ENCODE measurements at places on chromosomes 7 and 10. TPM values are rescaled to one million over a fixed set of nuclear protein-coding genes. Genes with fewer than 3 reads are reported as not detected.
A peak's percentile ranks its signal among the peaks of the same experiment; 100 is the strongest.

Gene ARHGAP12
- total RNA-seq, result 34.8 TPM

DNA sequence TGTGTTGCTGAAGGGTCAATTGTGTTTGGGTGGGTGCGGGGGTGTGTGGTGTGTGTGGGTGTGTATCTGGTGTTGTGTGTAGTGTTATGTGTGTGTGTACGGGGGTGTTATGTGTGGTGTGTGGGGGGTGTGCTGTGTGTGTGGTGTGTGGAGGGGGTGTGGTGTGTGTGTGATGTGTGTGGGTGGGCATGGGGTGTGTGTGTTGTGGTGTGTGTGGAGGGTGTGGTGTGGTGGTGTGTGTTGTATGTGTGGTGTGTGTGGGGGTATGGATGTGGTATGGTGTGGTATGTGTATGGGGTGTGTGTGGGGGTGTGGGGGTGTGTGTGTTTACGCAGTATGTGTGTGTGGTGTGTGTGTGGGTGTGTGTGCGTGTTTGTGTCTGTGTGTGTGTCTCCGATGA, 110.8 kb downstream of the ZNF22 start:
- H3K36me3 ChIP-seq, result no peaks in the 10 kb centered on the region
- no peak overlapping the region for H3K4me3 ChIP-seq
- no peaks in the 10 kb centered on the region for H3K27me3 ChIP-seq
- no peak overlapping the region for H3K27ac ChIP-seq
- peak; percentile 26 for DNase-seq
- H3K4me1 ChIP-seq, result no peaks in the 10 kb centered on the region

GRCh38 chr10:94224656-94225055, 138.1 kb downstream of the NOC3L start:
- H3K4me3 ChIP-seq, result no peak overlapping the region
- H3K27ac ChIP-seq, result peak overlapping the region; percentile 0
- H3K36me3 ChIP-seq, result peaks cover 4% of the 10 kb centered on the region
- no peak for DNase-seq
- H3K4me1 ChIP-seq, result peaks cover 17% of the 10 kb centered on the region

DNA sequence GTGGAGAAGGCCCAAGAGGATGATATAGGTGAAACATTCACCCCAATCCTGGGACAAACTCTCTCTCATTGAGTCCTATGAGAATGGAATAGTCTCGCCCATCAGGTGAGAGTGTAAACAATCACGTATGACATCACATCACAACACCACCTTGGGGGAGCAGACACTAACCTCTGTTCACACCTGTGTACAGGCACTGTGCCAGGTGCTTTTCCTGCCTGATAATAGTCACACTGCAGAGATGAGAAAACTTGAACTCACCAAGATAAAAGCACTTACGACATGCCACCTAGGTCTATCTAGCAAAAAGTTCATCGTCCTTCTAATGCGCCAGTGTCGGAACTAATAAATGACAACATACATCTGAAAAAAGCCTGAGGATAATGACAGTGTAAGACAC, 187.8 kb downstream of the FAM107B start:
- H3K27me3 ChIP-seq, result no peaks in the 10 kb centered on the region
- no peak overlapping the region for H3K4me3 ChIP-seq
- H3K4me1 ChIP-seq, result peaks cover 8% of the 10 kb centered on the region
- H3K36me3 ChIP-seq, result no peaks in the 10 kb centered on the region

- peaks cover 89% of the 10 kb centered on the region for H3K4me1 ChIP-seq
- no peak overlapping the region for H3K4me3 ChIP-seq
- H3K27ac ChIP-seq, result peak overlapping the region; percentile 95
- H3K36me3 ChIP-seq, result peaks cover 35% of the 10 kb centered on the region
- no peaks in the 10 kb centered on the region for H3K27me3 ChIP-seq
Observed at GRCh38 chr10:79433324-79434222, 11.9 kb downstream of the ZCCHC24 start.

GRCh38 chr7:135977742-135978066, 545 bp upstream of the MTPN start:
- DNase-seq, result no peak
- no peaks in the 10 kb centered on the region for H3K36me3 ChIP-seq
- H3K27me3 ChIP-seq, result no peaks in the 10 kb centered on the region
- H3K27ac ChIP-seq, result peak overlapping the region; percentile 89

Gene CLDN3
- not detected for total RNA-seq

Gene ZNF786
- 5.0 TPM for total RNA-seq

Gene RTKN2
- 0.11 TPM for total RNA-seq

Gene HABP2
- not detected for total RNA-seq

- no peaks in the 10 kb centered on the region for H3K27me3 ChIP-seq
- no peak overlapping the region for H3K27ac ChIP-seq
- DNase-seq, result no peak
- no peak overlapping the region for H3K4me3 ChIP-seq
- H3K36me3 ChIP-seq, result no peaks in the 10 kb centered on the region
Observed at GRCh38 chr10:98619446-98619845, 172.7 kb upstream of the HPS1 start.

Gene IGF2BP3
- total RNA-seq, result not detected

Gene LRRD1
- total RNA-seq, result not detected

- no peaks in the 10 kb centered on the region for H3K36me3 ChIP-seq
- no peak overlapping the region for H3K4me3 ChIP-seq
- H3K27me3 ChIP-seq, result no peaks in the 10 kb centered on the region
- no peak overlapping the region for H3K27ac ChIP-seq
Observed at GRCh38 chr10:15150563-15150962, 17.9 kb downstream of the NMT2 start.

DNA sequence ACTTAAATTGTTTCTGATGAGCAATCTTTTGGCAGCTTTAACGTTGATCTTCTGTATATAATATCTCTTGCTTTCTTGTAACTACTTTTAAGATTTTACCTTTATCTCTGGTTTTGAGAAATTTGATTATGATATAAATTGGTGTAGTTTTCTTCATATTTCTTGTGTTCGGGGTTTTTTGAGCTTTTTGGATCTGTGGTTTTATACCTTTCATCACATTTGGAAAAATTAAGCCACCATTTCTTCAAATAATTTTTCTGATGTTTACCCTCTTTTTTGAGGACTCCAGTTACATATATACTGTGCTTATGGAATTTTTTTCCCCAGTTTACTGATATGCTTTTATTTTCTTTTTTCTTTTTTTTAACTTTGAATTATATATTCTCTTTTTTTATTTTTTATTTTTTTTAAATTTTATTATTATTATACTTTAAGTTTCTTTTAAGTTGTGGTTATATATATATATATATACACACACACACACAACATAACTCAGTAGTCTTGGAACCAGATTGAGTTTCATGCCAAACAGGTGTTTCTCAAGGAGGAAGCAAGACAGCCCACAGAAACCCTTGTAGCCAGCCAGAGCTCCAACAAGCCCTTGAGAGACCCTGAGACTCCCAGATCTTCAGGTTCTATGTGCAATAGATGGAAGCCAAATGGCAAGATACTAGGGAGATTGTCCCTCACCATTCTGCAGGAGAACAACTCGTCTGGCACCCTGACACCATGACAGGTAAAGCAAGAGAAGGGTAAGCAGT, 27.5 kb upstream of the NME8 start:
- H3K36me3 ChIP-seq, result no peaks in the 10 kb centered on the region
- H3K4me3 ChIP-seq, result no peak overlapping the region
- no peak overlapping the region for H3K27ac ChIP-seq
- no peak for DNase-seq

DNA sequence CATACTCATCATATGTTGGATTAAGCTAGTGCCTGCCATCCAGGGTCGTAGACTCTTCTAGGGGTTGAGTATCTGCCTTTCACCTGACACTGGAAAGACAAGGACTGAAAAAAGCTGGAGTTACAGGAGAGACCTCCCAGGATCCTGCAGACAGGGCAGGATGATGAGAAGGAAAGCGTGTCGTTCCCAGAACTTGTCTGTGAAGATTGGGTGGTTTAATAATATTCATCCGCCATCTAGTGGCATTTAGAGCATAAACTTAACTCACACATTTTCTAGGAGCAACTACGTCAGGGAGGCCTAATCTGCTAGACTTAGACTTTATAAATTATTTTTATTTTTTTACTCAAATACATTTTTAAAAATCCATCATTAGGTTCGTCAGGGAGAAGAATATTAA, 59.6 kb downstream of the ADRB1 start:
- H3K27ac ChIP-seq, result no peak overlapping the region
- no peak overlapping the region for H3K4me3 ChIP-seq
- no peaks in the 10 kb centered on the region for H3K27me3 ChIP-seq
- peaks cover 4% of the 10 kb centered on the region for H3K4me1 ChIP-seq
- no peak for DNase-seq
- H3K36me3 ChIP-seq, result no peaks in the 10 kb centered on the region

DNA sequence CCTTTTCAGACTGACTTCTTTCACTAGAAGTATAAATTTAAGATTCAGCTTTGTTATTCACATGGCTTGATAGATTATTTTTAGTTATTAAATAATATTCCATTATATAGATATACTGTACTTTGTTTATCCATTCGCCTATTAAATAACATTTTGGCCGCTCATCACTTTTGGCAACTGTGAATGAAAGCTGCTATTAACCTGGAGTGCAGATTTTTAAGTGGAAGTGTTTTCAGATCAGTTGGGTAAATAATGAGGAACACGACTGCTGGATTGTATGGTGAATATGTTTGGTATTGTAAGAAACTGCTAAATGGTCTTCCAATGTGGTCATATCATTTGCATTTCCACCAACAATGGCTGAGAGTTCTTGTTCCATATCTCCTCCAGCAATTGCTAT, 97.6 kb upstream of the ZNF804B start:
- H3K36me3 ChIP-seq, result no peaks in the 10 kb centered on the region
- H3K4me1 ChIP-seq, result no peaks in the 10 kb centered on the region
- H3K4me3 ChIP-seq, result no peak overlapping the region
- H3K27me3 ChIP-seq, result no peaks in the 10 kb centered on the region
- no peak for DNase-seq

DNA sequence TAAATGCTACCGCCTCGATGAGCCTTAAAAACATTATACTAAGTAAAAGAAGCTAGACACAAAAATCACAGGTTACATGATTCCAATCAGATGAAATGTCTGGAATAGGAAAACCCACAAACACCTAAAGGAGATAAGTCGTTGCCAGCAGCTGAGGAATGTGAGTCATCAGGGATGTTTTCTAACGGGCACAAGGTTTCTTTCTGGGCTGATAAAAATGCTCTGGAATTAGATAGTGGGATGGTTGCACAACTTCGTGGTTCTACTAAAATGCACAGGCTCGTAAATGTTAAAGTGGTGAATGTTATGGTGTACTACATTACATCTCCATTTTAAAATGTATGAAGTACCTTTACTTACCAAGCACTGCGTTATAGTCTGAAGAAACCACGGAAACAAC, 9.7 kb downstream of the ABLIM1 start:
- H3K4me3 ChIP-seq, result no peak overlapping the region
- no peak overlapping the region for H3K27ac ChIP-seq
- no peaks in the 10 kb centered on the region for H3K36me3 ChIP-seq
- no peaks in the 10 kb centered on the region for H3K27me3 ChIP-seq
- no peak for DNase-seq

Gene CFAP46
- 0.39 TPM for total RNA-seq

Gene NEURL1
- total RNA-seq, result 0.42 TPM

- H3K4me1 ChIP-seq, result peaks cover 96% of the 10 kb centered on the region
- peaks cover 9% of the 10 kb centered on the region for H3K36me3 ChIP-seq
- no peaks in the 10 kb centered on the region for H3K27me3 ChIP-seq
- no peak overlapping the region for H3K4me3 ChIP-seq
- H3K27ac ChIP-seq, result peak overlapping the region; percentile 86
Observed at GRCh38 chr7:107948645-107949442, 54.1 kb downstream of the LAMB1 start.

- no peaks in the 10 kb centered on the region for H3K36me3 ChIP-seq
- no peak overlapping the region for H3K27ac ChIP-seq
- H3K27me3 ChIP-seq, result no peaks in the 10 kb centered on the region
- peaks cover 47% of the 10 kb centered on the region for H3K4me1 ChIP-seq
Observed at GRCh38 chr7:47587351-47587750, 5.4 kb upstream of the TNS3 start.

DNA sequence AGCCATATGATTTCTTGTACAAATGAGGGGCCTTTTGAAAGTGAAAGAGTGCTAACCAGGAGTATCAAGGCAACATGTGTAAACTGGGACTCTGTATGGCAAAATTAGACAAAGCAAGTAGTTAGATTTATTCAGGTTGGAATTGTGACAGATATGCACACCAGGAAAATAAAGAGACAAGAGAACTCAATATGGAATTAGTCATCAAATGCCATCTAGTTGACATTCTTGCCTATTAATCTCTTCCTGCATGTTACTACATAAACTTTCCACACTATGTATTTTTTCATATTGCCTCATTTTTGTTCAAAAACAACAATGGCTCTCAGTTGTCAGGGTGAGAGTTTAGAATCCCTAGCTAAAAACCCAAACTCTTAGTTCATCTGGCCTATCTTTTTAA, 799.0 kb downstream of the NRG3 start:
- no peaks in the 10 kb centered on the region for H3K36me3 ChIP-seq
- H3K4me1 ChIP-seq, result no peaks in the 10 kb centered on the region
- DNase-seq, result no peak
- no peaks in the 10 kb centered on the region for H3K27me3 ChIP-seq

GRCh38 chr7:92699966-92700514, 109.8 kb upstream of the FAM133B start:
- DNase-seq, result no peak
- peaks cover 21% of the 10 kb centered on the region for H3K4me1 ChIP-seq
- no peaks in the 10 kb centered on the region for H3K36me3 ChIP-seq
- H3K27ac ChIP-seq, result no peak overlapping the region
- H3K27me3 ChIP-seq, result no peaks in the 10 kb centered on the region
- H3K4me3 ChIP-seq, result no peak overlapping the region

DNA sequence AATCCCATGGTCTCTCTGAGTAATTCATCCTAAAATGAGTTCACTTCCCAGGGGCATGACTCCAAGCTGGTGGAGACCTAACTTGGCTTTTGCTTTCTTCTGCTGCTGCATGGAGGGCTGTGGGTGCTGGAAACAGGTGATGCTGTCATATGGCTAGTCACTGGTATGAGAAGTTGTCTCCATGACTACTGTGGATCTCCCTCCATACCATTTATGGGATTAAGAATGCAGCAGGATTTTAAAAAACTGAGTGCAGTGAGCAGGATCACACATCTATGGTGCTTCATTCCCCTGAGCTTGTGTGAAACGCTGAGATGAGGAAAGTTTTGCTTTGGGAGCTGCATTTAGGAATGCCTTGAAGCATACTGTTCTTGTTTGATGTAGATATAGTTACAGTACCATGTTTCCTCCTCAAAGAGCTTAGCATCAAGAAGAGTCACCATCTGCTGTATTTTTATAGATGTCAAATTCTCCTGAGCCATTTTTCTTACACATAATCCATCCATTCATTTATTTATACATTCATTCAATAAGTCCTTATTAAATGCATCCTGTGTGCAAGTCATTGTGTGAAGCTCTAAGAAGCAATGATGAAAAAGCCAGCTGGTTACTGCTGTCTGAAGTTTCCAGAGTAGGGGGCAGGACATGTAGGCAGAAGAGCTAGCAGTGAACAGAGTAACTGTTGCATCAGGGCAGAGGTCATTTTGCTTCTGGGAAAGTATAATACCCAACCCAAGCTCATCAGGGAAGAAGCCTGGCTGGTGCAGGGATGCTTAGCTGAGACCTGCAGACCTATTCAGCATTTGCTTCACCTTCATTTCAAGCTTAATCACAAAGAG, 534.8 kb downstream of the AUTS2 start:
- H3K27ac ChIP-seq, result no peak overlapping the region
- no peak for DNase-seq
- peaks cover 5% of the 10 kb centered on the region for H3K4me1 ChIP-seq
- H3K27me3 ChIP-seq, result no peaks in the 10 kb centered on the region

All from esophagus muscularis mucosa (tissue), 4 donors.